ENCODE measurements at places on chromosomes 5 and 9. TPM values are rescaled to one million over a fixed set of nuclear protein-coding genes. Genes with fewer than 3 reads are reported as not detected.

The ARPC5L gene
- total RNA-seq = 41.3 TPM

The TRIM32 gene
- total RNA-seq = 18.5 TPM

The ANKRD18B gene
- not detected for total RNA-seq

The URM1 gene
- 35.0 TPM for total RNA-seq

The PLAA gene
- 22.7 TPM for total RNA-seq

The CNTNAP3 gene
- not detected for total RNA-seq

The SLC44A1 gene
- 39.1 TPM for total RNA-seq

The CDHR2 gene
- not detected for total RNA-seq

DNA sequence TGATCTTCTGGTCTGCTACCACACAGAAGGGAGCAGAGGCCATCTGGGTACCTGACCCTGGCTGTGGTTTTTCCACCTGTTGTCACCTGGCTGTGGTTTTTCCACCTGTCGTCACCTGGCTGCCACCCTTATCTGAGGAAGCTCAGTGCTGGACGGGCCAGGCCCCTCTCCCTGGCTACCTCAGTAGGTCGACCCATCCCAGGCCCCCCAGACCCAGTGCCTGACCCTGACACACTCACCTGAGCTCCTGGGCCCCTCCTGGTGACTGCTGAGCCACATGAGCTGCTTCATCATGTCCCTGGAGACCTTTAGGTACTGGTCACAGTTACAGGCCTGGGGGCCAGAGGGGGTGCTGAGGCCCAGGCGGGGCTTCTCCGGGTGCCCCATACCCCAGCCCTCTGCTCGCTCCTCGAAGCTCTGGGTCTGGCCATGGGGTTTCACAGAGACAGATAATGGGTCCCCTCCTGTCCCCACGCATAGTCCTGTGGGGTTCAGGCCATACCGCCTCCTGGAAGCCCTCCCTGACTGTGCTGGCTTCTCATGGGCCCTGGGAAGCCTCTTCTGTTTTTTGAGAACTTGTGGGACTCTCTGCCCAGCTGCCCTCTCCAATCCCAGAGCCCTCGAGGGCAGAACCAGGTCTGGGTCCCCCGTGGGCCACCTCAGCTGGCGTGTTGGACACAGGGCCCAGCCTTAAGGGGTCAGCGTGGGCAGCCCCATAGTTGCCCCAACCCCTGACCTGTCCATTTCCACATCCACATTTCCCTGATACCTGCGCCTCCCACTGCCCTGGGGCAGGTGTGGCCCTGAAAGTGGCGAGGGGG, 7.5 kb upstream of the NRARP start:
- no peak overlapping the region for H3K27ac ChIP-seq
- no peak for DNase-seq
- peaks cover 5% of the 10 kb centered on the region for H3K27me3 ChIP-seq
- no peaks in the 10 kb centered on the region for H3K36me3 ChIP-seq
- no peaks in the 10 kb centered on the region for H3K4me1 ChIP-seq
- H3K4me3 ChIP-seq = no peak overlapping the region

GRCh38 chr5:105057001-105057436, 1494.4 kb upstream of the NUDT12 start:
- H3K27me3 ChIP-seq = no peaks in the 10 kb centered on the region
- no peak for DNase-seq
- no peaks in the 10 kb centered on the region for H3K36me3 ChIP-seq

- no peaks in the 10 kb centered on the region for H3K27me3 ChIP-seq
- no peak for DNase-seq
- H3K4me3 ChIP-seq = no peak overlapping the region
- no peak overlapping the region for H3K27ac ChIP-seq
- H3K4me1 ChIP-seq = peaks cover 35% of the 10 kb centered on the region
- H3K36me3 ChIP-seq = no peaks in the 10 kb centered on the region
Measured at GRCh38 chr5:173458828-173459609, 130.8 kb upstream of the STC2 start.

- no peaks in the 10 kb centered on the region for H3K4me1 ChIP-seq
- H3K36me3 ChIP-seq = no peaks in the 10 kb centered on the region
- no peak overlapping the region for H3K4me3 ChIP-seq
- H3K27ac ChIP-seq = no peak overlapping the region
- H3K27me3 ChIP-seq = no peaks in the 10 kb centered on the region
- no peak for DNase-seq
Measured at GRCh38 chr5:139262059-139262741, 31.3 kb upstream of the MATR3 start.

- H3K27ac ChIP-seq = no peak overlapping the region
- H3K36me3 ChIP-seq = no peaks in the 10 kb centered on the region
- H3K4me3 ChIP-seq = no peak overlapping the region
- no peak for DNase-seq
- no peaks in the 10 kb centered on the region for H3K4me1 ChIP-seq
Measured at GRCh38 chr5:115718927-115719326, 93.1 kb upstream of the TMED7 start.

DNA sequence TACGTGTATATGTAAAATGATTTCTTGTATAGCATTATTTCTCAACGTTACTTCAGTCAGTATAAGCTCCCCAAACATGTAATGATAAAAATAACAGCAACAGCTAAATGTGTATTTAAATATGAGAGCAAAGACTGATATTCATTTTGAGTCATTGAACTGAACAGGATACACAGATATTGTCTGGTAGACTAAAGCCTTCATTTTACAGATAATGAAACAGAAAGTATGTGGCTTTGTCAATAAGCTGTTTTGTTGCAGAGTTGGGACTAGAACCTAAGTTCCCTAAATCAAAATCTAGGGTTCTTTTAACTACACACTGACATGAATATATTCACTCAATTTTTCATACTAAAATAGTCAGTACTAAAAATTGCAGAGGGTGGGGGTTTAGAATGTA, 80.4 kb upstream of the MARCHF11 start:
- no peak overlapping the region for H3K27ac ChIP-seq
- H3K4me3 ChIP-seq = no peak overlapping the region
- no peaks in the 10 kb centered on the region for H3K4me1 ChIP-seq

- H3K36me3 ChIP-seq = peaks cover 3% of the 10 kb centered on the region
- H3K4me3 ChIP-seq = no peak overlapping the region
Measured at GRCh38 chr5:123350742-123351141, 72.5 kb downstream of the CEP120 start.

DNA sequence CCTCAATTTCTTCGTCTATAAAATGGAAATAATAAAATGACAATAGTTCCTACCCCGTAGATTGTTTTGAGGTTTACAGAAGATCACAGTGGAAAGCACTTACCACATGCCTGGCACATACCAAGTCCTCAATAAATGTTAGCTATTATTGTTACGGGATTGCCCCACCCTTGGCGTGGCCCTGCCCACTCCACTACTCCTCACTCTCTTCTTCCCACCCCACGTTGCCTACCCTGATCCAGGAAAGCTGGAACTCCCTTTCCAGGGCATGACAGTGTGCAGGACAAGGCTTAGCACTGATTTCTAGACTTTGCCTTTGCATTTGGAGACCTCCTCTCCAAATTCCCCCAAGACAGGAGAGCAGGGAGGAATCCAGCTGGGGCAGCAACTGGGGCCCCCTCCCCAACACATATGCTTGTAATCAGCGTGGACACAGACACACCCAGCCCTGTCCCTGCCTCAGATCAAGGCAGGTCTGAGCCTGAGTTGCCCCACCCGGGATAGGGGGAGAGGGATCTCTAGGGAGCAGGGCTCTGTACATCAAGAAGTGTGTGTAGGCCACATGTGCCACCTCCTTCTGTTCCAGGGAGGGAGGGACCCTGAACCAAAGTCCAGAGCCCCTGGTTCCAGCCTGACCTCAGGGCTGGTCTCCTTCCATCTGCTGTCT, 6.7 kb downstream of the SLC4A9 start:
- no peaks in the 10 kb centered on the region for H3K27me3 ChIP-seq
- no peak for DNase-seq
- H3K36me3 ChIP-seq = no peaks in the 10 kb centered on the region
- peaks cover 4% of the 10 kb centered on the region for H3K4me1 ChIP-seq
- no peak overlapping the region for H3K27ac ChIP-seq

- H3K36me3 ChIP-seq = no peaks in the 10 kb centered on the region
- no peak for DNase-seq
- H3K4me3 ChIP-seq = no peak overlapping the region
Measured at GRCh38 chr5:57836921-57837320, 354.3 kb upstream of the ACTBL2 start.

DNA sequence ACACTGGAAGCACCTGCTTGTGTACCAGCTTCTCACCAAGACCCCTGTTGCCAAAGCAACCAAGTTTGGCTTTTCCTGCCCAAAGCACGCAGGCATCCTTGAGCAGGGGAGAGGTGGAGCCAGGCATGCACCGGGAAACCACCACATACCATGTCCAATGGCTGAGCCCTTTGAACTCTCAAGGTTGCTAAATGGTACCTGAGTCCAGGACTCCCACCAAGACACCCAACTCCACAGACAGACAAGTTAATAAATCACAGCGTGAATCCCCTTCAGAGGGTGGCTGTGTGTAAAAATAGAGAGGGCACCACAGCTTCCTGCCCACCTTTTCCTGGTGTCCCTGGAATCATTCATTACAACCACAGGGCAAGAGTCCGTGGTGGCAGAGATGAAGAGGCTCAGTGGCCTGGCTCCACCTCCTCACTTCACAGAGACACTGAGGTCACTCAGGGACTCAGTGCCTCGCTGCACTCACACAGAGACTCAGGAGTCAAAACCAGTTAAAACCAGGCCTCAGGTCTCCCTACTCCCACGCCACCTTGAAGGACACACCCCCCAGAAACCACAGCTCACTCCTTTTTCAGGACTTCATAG, 143.7 kb downstream of the C5orf15 start:
- no peaks in the 10 kb centered on the region for H3K36me3 ChIP-seq
- no peak for DNase-seq
- no peak overlapping the region for H3K27ac ChIP-seq
- H3K27me3 ChIP-seq = peaks cover 29% of the 10 kb centered on the region
- H3K4me1 ChIP-seq = no peaks in the 10 kb centered on the region

DNA sequence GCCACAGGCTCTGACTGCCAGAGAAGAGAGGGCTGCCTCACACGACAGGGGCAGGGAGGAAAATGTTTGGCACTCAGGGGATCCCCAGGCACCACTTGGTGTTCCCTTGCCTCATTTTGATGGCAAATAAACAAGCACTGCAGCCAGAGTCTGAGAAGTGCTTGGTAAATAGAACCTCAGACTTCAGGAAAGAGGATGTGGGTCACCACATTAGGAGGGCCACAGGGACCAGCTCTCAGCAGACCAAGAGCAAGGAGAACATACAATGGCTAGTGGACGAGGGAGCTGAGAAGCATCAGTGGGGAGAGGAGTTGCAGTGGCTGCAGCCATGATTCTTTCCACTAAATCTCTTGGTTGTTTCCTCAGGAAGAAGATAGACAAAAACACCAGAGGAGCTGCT, 413.9 kb downstream of the GADD45G start:
- no peak for DNase-seq
- no peak overlapping the region for H3K27ac ChIP-seq
- H3K4me3 ChIP-seq = no peak overlapping the region
- H3K27me3 ChIP-seq = no peaks in the 10 kb centered on the region

DNA sequence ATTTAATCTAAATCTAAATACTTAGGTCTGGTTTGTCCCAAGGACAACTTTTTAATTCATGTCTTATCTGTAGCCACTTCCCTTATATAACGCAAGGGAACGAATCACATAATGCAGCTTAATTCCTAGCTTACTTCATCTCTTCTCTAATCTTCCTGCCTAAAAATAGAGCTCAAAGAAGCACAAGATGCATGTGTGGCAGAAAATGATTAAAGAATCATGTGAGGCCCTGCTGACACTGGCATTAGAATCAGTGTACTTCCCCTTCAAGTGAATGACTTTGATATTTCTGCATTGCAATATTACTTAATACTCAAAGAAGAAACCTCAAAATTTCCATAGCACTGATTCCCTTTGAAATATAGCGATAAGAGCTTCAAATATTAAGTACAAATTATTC, 317.9 kb upstream of the FTMT start:
- no peaks in the 10 kb centered on the region for H3K36me3 ChIP-seq
- DNase-seq = no peak
- H3K4me3 ChIP-seq = no peak overlapping the region
- H3K27ac ChIP-seq = no peak overlapping the region
- H3K27me3 ChIP-seq = no peaks in the 10 kb centered on the region

DNA sequence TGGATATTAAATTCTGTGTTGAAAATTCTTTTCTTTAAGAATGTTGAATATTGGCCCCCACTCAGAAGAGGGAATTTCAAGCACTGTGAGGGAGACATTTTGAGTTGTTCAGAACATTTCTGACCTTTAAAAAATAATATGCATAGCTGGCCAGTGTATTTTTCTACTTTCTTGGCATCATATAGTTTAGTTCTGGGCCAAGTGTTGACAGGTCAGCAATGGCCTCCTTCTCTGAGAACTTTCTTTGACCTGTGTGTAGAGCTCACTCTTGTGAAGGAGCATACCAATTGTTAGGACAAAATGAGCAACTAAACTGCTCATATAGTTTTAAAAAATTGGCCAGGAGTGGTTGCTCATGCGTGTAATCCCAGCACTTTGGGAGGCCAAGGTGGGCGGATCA, 376.0 kb downstream of the LRRC70 start:
- H3K36me3 ChIP-seq = no peaks in the 10 kb centered on the region
- DNase-seq = no peak

GRCh38 chr5:33205079-33205478, 235.7 kb upstream of the TARS1 start:
- H3K27ac ChIP-seq = no peak overlapping the region
- no peak overlapping the region for H3K4me3 ChIP-seq
- H3K4me1 ChIP-seq = no peaks in the 10 kb centered on the region

Measured in SJSA1 (cell line).